ENCODE measurements at places on chromosomes 1 and 21.

DNA sequence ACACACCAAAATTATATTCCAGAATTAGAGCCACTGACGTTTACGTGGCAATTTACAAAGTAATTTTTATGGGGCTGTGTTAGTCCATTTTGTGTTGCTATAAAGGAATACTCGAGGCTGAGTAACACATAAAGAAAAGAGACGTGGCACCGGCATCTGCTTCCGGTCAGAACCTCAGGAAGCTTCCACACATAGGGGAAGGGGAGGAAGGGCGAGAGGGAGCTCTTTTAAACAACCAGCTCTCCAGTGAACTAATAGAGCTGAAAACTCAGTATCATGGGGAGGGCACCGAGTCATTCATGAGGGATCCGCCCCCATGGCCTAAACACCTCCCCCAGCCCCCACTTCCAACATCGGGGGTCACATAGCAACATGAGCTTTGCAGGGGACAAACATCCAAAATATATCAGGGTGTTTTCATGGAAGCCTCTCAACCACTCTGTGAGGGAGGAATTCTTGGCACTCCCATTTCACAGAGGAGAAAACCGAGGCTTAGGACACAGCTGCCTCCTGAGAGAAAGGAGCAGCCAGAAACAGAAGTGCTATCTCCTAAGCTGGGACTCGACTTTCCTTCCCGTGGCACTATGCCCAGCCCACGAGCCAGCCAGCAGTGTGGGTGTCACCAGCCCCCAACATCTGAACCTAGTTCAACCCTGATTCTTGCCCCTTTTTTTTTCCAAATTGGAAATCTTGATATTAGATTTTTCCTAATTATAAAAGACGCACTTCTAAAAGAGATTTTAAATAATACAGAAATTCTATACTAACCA is 29.2 kb downstream of the MIS18A start:
- no peak for DNase-seq

GRCh38 chr1:109395602-109396512 is 1.9 kb downstream of the SORT1 start:
- DNase-seq: no peak

DNA sequence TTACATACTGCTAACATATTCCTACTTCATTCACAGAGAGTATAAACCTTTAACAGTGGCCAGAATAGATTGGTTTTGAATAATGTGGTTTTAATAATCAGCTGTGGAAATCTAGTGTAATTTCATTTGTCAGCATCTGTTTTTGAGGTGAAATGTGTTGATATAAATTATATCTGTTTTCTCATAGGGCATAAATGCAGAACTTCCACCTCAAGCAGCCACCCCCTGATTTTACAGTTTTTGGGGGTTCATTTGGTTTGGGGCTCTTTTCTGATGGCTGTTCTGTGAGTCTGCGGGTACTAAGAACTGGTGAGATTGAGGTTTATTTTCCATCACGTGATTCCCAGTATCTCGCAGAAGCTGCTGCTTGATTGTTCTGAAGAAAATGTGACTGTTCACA is 23.2 kb downstream of the EDARADD start:
- peak; percentile 53 for DNase-seq

DNA sequence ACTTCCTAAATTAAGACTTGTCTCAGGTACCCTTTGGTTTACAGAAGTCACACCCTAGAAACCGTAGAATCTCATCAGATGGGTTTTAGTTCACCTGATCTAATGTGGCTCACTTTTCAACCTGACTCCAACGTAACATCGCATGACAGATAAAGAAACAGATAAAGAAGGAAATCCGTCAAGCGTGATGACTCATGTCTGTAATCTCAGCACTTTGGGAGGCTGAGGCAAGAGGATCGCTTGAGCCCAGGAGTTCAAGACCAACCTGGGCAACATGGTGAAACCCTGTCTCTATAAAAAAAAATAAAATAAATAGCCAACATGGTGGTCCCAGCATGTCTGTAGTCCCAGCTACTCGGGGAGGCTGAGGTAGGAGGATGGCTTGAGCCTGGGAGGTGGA is 97.3 kb downstream of the SPSB1 start:
- no peak for DNase-seq

- DNase-seq: no peak
These were observed 60.2 kb downstream of the MORN1 start for GRCh38 chr1:2331200-2331544.

DNA sequence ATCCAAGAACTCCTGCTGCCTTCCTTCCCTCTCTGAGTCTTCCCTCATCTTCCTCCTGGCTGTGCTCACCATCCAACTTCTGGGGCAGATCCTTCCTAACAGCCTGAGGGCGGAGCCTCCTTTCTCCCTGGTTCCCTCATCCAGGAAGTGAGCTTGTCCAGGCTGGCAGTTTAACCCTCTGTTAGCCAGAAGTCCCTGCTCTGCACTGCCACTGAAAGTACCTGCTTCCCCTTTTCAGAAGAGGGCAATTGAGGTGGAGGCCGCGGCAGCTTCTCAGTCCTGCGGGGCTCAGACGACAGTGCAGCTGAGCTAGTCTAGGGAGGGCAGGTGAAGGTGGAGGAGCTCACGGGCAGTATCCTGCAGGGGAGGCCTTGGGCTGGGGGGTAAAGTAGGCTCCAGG is 149.1 kb downstream of the FCRL5 start:
- DNase-seq: peak; percentile 16

DNA sequence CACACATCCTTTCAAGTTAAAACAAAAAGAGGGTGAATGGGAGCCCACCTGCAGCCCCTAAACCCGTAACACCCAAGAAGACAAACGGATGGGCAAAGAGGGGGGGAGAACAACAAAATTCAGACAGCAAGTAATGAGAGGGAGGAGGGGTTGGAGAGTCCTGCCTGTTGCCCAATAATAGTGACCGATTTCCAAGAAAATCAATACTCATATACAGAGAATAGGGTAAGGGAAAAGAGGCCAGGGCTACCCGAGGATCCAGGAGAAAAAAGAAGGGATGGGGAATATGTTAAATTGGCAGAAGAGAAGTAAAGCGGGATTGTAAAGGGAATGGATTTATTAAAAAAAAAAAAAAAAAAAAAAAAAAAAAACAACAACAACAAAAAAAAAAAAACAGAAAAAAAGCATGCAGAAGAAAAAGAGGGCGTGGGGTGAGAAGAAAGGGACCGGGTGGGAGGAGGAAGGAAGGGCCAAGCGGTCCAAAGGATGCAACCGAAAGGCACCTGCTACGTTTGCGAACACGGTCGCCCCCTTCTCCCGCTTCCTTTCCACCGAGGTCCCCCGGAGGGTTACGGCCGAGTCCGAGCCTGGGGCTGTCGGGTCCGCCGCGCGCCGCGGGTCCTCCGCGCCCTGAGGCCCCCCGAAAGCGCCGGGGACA is 930 bp downstream of the SLC30A10 start:
- no peak for DNase-seq

DNA sequence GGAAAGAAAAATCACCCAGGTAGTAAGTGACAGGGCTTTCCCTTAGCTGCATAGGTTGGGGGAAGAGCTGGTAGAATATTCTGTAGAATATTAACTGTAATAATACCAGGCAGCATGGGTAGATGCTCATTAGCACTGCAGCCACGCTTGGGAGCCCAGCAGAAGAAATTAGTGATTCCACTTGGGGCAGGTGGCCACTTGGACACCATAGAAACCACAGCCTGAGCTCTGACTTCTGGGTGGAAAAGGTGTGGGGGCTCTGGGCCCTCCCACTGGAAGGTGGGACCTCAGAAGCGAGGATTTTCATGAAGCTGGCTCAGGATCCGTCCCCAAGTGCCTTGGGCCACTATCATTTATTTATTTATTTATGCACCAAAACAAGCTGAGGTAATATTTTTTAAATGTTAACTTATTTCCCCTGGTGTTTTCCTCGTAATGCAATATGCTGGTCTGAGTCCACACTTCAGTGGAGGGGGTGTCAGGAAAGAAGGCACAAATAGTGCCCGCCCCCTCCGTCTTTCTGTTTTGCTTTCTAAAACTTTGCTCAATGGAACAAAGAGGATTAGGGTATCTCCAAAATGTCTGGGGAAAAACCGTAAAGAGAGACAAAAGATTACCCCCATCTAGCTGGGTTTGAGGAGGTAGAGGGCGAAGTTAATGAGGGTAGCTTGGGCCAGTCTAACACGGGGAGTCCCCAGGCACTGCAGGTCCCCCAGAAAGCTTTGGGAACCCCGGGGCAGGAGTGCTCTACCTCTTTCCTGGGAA is 75.2 kb upstream of the GADD45A start:
- DNase-seq: no peak

DNA sequence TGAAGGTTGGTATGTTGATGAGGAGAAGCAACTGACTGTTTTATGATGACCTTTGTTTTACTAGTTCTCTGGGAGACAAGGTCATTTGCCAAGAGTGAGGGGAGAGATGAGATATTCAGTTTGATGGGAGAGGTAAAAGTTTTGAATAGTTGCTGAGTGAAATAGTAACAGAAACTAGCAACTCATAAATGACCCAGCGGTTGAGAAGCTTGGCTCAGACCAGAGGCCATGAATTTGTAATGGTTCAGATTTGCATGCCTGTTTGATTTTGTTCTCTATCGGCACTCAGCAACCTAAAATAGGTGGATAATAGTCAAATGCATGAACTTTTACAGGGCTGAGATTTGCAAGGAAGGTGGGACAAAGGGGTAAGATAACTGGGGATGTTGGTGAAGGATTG is 6.6 kb downstream of the CCDC30 start:
- no peak for DNase-seq

- peak; percentile 36 for DNase-seq
These were observed 184.6 kb upstream of the JUN start for GRCh38 chr1:58968360-58968952.

DNA sequence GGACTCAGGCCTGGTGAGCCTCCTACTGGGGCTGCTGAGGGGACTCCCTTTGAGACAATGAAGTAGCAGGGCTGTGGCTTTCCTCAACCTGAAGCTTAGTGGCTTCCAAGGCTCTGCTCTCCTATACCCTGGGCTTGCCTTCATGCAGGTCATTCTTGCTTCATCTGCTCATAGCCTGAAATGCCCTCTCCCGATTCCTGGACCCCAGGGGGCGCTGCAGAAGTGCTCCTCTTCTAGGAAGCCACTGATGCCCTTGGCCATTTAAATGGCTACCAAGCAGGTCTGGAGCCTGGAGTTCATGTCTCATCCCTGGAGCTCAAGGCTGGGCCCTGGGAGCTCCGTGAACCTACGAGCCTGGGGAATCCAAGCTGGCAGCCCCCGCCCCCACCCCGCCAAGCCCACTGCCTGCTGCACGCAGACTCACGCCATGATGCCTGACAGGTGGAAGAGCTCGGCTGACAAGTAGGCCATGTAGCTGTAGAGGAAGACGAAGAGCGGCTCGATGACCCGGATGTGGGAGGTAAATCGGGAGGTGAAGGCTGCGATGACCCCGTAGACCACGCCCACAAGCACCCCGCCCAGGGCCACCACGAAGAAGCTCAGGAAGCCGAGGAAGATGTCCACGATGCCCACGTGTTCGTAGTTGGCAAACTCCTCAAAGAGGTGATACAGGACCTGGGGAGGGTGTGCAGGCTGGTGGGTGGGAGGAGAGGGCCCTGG is 45.7 kb downstream of the SLC9A1 start:
- DNase-seq: peak; percentile 18

Data from CD4-positive, alpha-beta T cell treated with Interferon alpha-2 for 1 hour (primary cell).